Stimulated activated CD8-positive, alpha-beta memory T cell treated with anti-CD3 and anti-CD28 coated beads, Interleukin-4, amount 100 ng/mL, for 48 hours (primary cell): ENCODE measurements at places on chromosomes 2 and 18.

DNA sequence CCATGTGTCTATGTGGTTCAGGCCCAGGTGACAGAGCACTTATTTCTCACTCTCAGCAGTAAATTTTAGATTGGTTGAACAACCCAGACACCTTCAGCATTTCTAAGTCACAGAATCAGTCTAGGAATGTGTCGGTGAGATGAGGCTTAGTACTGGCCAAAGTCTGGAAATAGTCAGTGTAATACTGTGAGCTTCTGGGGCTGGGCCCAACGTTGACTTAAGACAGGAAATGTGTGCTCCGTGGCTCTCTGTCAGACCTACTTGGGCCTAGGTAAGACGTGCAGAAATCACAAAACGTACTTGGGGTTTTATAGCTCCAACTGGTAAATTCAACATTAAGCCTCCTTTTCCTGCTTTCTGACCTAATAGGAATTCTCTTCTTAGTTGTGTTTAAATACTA is 160.3 kb upstream of the COL3A1 start:
- DNase-seq: no peak

DNA sequence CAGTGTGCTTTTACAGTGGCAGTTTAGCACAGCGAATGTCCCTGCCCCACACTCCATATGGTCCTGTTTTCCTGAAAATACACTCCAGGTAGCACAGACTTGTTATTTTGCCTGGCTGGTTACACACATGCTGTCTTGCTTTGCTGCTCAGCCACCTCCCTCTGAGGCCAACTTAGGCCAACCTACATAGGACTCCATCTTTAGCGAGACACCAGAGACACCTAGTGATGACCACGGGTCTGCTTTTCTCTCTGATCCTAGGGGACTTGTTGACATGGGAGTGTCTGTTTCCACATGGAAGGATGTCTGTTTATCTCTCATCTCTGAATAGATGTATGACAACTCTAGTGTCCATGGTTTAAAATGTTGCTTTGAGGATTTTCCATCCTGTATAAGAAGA is 43.3 kb downstream of the PLEKHB2 start:
- no peak for DNase-seq

GRCh38 chr2:197784956-197785941 is at the start of gene BOLL:
BOLL (minus strand) TSS chr2:197785319; CDS start chr2:197781850, 3,469 bp downstream.
- no peak for DNase-seq

GRCh38 chr2:158130832-158131473 is 29.3 kb downstream of the UPP2 start:
- DNase-seq: no peak

GRCh38 chr2:163155279-163155883 is 316.8 kb upstream of the KCNH7 start:
- DNase-seq: no peak

DNA sequence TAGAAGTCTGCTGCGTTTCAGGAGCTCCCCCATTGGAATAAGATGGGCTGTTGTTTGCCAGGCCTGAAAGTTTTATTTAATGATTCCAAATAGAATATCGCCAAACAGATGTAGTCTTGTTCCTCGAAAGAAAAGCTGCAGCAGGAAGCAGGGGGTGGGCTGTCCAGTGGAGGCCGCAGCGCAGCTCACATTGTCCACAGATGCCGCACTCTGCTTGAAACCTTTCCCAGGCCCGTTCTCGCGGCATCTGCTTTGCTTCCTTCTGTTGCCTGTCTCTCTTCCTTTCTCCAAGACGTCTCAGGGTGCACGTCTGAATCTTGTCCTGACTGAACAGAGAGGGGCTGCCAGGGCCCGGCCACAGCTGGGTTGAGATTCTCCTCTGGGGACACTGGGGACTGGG is 12.4 kb upstream of the IGFBP2 start:
- DNase-seq: no peak

GRCh38 chr2:105925390-105925789 is 180.7 kb downstream of the NCK2 start:
- no peak for DNase-seq

- no peak for DNase-seq
Observed at GRCh38 chr2:113077921-113078320, 10.2 kb downstream of the IL1F10 start.

- no peak for DNase-seq
Observed at GRCh38 chr18:65288908-65289307, 461.9 kb upstream of the CDH7 start.

DNA sequence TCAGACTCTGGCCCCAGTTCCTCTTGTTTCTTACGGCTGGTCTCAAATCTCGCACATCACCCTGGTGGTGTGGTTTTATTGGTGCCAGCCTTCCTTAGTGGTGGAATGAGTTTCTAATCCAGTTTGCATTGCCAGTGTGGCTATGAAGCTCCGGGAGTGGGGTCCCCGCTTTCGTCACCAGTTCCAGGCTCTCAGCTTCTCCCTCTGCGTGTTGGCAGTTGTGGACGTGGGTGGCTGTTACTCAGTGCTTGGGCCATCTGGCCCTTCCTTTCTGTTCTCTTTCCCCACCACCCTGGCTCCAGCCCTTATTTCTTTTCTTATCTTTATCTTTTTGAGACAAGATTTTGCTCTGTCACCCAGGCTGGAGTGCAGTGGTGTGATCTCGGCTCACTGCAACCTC is 30.1 kb downstream of the EFR3B start:
- no peak for DNase-seq

DNA sequence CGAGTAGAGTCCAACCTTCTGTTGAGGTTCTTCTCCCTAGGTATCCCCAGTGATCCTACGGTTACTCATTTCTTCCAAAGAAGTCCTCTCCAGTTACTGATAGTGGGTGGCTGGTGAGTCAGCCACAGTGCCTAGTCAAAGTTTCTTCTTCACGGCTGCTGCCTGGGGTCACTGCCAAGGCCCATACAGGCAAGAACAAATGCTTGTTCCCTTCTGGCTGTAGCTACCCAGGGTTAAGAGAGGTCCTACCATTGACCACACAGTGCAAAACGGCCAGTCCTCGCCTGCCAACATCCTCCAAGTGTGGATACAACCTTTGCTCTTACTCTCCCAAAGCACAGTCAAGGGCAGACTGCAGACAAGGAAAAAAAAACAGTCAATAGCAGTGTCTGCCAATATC is 2.9 kb upstream of the PTPN4 start:
- DNase-seq: peak; percentile 58

DNA sequence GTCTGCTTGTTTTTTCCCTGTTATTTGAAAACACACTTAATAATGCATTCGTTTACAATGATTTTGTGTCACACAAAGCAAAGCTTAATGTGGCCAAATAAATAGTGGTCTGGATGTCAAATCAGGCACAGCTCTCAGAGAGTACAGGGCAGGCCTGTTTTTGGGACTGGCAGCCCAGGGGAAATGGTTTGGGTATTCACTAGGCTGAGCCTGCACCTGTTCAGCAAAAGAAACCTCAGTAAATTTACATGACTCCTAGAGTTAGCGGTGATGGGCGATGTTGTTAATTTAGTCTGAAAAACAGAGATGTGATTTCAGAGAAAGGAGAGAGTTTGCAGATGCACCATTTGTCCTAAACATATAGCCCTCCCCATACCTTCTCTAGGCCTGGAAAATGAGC is 197.1 kb downstream of the ALK start:
- no peak for DNase-seq

GRCh38 chr2:239871481-239872435 is 153.4 kb downstream of the NDUFA10 start:
- no peak for DNase-seq

- no peak for DNase-seq
Observed at GRCh38 chr2:15730545-15731212, 139.0 kb downstream of the DDX1 start.

GRCh38 chr2:202042444-202042843 is 8.8 kb downstream of the FZD7 start:
- DNase-seq: no peak
